Muscle of arm (tissue), 14 donors: ENCODE measurements at places on chromosomes 1 and 21. TPM values are rescaled to one million over a fixed set of nuclear protein-coding genes. Genes with fewer than 3 reads are reported as not detected.

The LCE1F gene
- polyA plus RNA-seq = not detected

The HRNR gene
- 0.10 TPM for polyA plus RNA-seq

The GIPC2 gene
- polyA plus RNA-seq = 2.3 TPM

The NUAK2 gene
- 0.62 TPM for polyA plus RNA-seq

The NDUFS2 gene
- polyA plus RNA-seq = 92.6 TPM

The COL6A1 gene
- 656 TPM for polyA plus RNA-seq

The SKI gene
- 57.3 TPM for polyA plus RNA-seq

The OLFML2B gene
- 119 TPM for polyA plus RNA-seq

The TOR3A gene
- polyA plus RNA-seq = 13.7 TPM

The RNU1-2 gene
- polyA plus RNA-seq = not detected

The C1orf210 gene
- 0.23 TPM for polyA plus RNA-seq

The NUDC gene
- not detected for polyA plus RNA-seq

The MFSD2A gene
- polyA plus RNA-seq = 1.9 TPM

The CFH gene
- polyA plus RNA-seq = 96.6 TPM

The SLC1A7 gene
- 0.40 TPM for polyA plus RNA-seq

The MX2 gene
- polyA plus RNA-seq = 1.1 TPM
